C1 segment of cervical spinal cord (tissue), 14 donors: ENCODE measurements at places on chromosomes 5 and 9.

GRCh38 chr9:86732514-86733171, 214.7 kb downstream of the GAS1 start:
- no peak for DNase-seq

DNA sequence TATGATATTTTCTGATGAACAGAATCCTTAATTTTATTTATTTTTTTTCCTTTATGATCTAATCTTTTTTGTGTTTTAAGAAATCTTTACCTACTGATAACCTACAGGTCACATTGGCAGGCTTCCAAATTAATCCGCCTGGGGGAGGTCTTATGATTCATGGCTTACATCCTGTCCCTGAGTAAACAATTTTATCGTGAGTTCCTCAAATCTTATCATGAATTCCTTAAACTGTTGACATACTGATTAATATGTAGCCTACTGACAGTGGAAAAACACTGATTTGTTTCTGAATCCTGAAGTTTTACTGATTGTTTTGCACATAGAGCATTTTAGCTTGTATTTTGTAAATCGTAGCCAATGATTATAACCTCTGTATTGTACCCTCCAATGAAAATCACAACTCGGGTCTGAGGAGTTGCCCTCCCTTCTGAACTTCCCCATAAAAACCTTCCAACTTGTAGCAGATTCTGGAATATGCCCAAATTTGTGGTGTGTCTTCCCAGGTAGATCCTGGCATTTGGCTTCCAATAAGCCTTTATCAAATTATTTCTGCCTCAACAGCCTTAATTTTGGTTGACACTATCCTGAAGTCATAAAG, 105.6 kb downstream of the VCAN start:
- no peak for DNase-seq

- no peak for DNase-seq
Measured at GRCh38 chr5:123035918-123036390, 571 bp downstream of the PPIC start.

GRCh38 chr5:177329883-177330282, 18.2 kb upstream of the MXD3 start:
- DNase-seq = no peak

DNA sequence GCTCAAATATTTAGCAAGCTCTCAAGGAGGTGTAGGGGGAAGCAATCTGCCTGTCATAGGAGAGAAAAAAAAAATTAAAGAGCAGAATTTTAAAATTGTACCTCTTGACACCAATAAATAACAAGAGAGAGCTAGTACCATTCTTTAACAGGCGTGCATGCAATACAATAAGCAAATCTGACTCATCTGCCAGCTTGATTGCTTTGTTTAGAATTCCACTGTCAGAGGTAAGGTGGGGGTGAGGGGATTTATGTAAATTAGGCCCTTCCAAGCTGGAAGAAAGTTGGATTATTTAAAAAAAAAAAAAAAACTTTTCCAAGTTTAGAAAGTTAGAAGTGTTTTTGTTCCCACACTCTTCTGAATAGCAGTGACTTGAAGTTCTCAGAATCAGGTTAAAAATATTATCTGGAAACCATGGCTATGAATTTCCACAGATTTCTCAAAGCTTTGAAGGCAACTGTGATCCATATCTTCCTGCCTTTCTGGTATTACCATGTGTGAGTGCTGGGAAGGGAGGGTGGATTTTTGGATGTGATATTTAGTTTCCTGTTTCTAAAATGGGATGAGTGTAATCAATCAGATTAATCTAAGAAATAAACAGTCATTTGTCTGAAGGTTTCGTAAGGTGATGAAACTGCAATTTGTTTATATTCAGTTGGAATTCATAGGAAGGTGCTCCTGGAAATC, 477.5 kb downstream of the TLE4 start:
- no peak for DNase-seq

DNA sequence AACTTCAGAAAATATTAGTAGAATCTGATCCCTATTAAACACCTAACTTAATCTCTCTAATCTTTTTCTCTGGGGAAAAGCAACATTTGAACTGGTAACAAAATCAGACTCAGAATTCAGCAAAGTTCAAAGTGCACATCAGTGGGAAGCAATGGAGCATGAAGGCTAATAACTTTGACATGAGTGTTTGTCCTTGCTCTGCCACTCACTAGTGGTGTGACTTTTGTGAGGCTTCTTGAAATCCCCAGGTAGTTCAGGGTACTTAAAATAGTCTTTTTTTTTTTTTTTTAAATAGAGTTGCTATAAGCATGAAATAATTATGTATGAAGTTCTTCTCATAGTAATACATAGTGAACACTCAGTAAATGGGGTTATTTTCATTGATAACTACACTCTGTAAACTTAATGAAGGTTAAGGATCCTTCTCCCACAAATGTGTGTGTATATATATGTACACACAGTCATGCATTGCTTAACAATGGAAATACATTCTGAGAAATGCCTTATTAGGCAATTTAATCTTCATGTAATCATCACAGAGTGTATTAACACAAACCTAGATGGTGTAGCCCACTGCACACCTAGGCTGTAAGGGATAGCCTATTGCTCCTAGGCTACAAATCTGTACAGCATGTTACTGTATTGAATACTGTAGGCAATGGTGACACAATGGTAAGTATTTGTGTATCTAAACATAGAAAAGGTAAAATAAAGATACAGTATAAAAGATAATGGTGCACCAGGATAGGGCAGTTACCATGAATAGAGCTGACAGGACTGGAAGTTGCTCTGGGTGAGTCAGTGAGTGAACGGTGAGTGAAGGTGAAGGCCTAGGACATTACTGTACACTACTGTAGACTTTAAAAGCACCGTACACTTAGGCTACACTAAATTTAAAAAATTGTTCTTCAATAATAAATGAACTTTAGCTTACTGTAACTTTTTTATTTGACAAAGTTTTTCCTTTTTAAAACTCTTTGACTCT, 73.3 kb upstream of the HMHB1 start:
- no peak for DNase-seq

DNA sequence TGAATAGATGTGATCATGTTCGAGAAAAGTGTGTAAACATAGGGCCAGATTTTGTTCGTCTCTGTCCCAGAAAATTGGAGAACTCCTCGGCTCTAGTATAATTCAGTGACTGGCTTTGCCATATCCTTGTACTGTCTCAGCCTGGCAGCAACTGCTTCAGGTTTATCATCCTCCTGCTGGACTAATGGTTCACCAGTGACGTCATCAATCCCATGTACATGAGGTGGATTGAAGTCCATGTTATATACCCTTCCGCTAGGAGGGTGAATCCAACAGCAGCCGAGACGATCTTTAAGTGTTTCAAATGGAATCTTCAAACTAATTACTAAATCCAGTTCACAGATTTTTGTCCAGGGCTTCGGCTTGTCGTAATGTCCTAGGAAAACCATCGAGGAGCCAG, 17.1 kb upstream of the PLPP1 start:
- no peak for DNase-seq

- no peak for DNase-seq
Measured at GRCh38 chr5:93870649-93871048, 129.2 kb upstream of the POU5F2 start.

DNA sequence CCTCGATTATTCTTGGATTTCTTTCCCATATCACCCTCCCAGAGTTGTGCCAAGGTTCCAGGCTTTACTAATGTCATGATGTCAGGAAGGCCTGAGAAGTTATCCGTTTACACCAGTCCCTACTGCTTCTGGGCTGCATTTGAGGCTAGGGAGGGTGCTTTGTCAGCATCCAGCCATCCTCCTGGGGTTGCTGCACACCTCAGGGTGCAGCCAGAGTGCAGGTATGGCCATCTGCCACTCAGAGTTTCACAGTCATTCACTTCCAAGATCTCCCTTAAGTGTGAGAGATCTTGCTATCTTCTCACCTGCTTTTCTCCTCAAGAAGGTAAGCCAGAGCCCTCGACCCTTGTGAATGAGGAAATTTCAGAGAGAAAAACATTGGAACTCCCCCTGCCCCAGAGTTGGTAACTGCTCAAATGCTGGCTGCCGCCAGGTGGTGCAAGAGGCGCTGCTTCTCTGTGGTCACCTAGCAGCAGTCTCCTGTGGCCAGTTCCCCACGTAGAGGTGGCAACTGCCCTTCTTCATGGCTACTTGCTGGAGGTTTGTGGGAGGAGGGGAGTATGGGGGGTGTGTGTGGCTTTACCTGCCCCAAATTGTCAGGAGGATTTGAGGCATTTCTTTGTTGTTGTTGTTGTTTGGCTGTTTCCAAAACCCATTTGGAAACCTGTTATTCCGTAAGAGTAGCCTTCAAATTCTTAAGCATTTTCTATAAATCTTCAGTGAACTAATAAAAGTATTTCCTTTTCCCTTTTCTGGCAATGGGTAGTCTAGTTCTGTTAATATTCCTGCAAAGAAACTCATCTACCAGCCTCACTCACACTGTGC, 259.6 kb upstream of the DMRT1 start:
- no peak for DNase-seq

DNA sequence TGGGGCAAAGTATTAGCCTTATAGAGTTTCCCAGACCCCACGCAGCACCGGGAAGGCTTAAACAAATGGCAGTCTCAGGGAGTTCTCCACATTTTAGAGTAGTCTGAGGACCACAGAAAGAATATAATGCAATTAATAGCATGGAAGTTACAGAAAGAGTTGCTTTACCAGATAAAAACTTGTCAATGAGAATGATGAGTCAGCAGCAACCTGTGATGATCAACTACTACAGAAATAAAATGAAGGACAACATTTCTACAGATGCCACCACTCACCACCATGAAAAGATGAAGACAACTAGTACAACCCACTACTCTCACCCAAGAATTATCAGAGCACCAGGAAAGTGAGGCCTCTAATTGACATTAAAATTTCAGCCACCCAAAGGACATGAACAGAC, 120.7 kb downstream of the NR2F1-AS1 start:
- no peak for DNase-seq

- DNase-seq = no peak
Measured at GRCh38 chr9:107833295-107833694, 343.7 kb upstream of the KLF4 start.
